ENCODE measurements at places on chromosomes 1 and 21. TPM values are rescaled to one million over a fixed set of nuclear protein-coding genes. Genes with fewer than 3 reads are reported as not detected.

Gene GPATCH2
- total RNA-seq, result 39.6 TPM

Gene A3GALT2
- total RNA-seq, result not detected

Gene BARHL2
- not detected for total RNA-seq

Gene PCP4L1
- not detected for total RNA-seq

Gene FUCA1
- 3.8 TPM for total RNA-seq

Gene TBX19
- total RNA-seq, result not detected

Gene TRMT13
- total RNA-seq, result 7.0 TPM

Gene TP53BP2
- 66.9 TPM for total RNA-seq

Gene LHX4
- total RNA-seq, result 0.16 TPM

Gene REN
- not detected for total RNA-seq

Gene SLC35F3
- total RNA-seq, result not detected

Gene OLIG1
- total RNA-seq, result not detected

Gene TMIGD3
- not detected for total RNA-seq

Gene S100A3
- not detected for total RNA-seq

Gene HPDL
- 1.4 TPM for total RNA-seq

Gene PEAR1
- total RNA-seq, result 10.8 TPM

All from fibroblast of the aortic adventitia (primary cell).